ENCODE measurements at places on chromosomes 6 and 20.

DNA sequence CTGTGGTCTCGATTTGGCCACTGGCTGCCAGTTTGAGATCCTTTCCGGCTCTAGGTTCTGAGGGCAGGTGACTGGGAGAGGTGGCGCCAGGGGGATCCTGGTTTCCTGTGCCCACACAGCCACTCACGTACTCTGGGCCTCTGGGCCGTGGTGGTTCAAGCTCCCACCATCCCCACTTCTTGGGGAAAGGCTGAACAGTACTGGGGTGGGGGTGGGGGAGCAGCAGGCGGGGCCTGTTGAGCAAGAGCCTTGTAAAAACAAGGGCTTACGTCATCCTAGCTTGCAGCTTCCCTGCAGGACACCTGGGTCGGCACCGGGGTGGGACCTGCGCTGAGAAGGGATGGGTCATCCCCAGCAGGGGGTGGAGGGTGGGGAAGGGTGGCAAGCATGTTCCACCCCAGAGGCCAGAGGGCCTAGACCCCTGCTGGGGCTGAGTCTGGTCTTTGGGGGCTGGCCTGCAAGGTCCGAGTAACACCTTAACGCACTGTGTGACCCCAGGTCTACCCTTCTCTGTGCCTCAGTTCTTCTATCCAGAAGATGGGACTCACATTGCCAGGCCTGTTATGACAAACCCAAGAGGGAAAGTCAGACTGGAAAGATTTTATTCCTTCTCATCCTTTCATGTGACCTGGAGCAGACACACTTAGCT, 3.1 kb upstream of the CEBPB start:
- peak; percentile 39 for DNase-seq

DNA sequence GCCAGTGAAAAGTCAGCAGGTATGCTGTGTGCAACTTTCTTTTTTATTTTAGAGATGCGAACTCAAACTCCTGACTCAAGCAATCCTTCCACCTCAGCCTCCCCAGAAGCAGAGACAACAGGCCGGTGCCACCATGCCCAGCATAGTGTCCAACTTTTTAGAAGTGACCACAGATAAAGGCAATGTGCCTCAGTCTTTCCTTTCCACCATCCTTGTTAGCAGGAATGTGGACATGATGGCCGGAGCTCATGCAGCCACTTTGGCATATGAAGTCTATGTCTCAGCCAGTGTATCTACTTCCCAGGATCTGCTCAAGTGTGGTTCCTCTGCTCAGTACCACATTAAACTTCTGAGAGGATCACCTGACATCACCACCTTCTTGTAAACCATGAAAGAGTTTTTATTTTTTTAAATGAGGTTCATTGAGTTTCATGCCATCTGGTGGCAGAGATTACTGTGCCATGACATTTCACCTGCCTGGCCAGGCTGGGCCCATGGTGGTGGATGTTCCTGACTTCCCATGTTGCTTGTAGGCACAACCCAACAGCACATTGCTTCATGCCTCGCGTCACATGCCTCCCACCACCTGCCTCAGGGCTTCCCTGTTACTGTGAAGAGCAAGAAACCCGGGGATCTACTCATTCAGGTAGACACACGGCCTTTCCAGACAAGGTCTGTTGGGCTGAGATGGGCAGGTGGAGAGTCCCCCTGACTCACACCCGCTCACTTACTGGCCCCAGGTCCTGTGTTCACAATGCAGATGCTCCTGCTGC, 216.5 kb downstream of the LY86 start:
- no peak for DNase-seq

- DNase-seq, result no peak
These were observed at the start of gene PRRC2A for GRCh38 chr6:31620586-31621319. PRRC2A (plus strand) TSS chr6:31620715; CDS start chr6:31622790, 2,075 bp downstream.

DNA sequence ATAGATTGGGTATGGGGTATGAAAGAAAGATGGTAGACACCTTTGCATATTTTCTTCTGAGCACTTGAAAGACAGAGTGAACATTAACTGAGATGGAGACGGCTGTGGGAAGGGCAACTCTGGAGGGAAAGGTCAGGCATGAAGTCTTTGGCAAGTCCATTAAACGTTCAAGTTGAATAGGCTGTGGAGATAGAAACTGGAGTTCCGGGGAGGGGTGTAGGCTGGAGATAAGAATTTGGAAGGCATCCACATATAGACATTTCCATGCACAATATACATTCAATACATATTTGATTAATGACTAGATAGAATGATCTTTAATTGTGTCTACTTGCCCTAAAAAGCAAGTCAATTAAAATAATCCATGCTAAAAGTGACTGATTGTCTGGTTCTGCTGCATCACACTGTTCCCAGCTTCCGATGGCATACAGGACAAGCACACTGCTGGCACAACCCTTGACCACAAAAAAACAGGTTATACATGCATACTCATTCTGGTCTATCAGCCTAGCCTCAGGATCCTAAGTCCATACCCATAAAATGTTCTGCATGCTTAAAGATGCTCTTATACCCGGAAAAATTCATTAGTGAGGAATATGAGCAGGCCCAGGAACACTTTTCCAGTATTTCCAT, 1.9 kb upstream of the MYLK4 start:
- DNase-seq, result no peak

GRCh38 chr20:59268870-59269269, 31.5 kb upstream of the EDN3 start:
- DNase-seq, result no peak

DNA sequence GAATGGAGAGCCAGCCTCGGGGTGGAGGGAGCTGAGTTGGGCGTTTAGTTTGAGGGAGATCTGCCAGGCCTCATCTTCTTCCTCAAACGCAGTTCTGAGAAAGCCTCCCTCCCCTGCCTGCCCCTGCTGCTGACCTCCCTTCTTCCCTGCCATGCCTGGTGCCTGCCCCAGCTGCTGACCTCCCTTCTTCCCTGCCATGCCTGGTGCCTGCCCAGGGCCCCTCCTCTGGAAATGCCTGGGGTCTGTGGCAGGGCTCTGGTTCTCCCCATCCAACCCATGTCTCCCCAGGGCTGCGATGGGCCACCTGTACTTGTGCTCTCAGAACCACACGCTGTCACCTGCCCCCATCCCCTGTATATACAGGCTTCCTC, 114.6 kb downstream of the VEGFA start:
- peak; percentile 21 for DNase-seq

- DNase-seq, result no peak
These were observed 102.1 kb upstream of the NT5E start for GRCh38 chr6:85347812-85348211.

- DNase-seq, result no peak
These were observed 23.0 kb downstream of the RAB23 start for GRCh38 chr6:57198926-57199636.

- DNase-seq, result no peak
These were observed 52.4 kb upstream of the ARMH2 start for GRCh38 chr6:24851086-24851485.

- DNase-seq, result no peak
These were observed 35.4 kb downstream of the WDR27 start for GRCh38 chr6:169666441-169666840.

- peak; percentile 82 for DNase-seq
These were observed 43.1 kb downstream of the CD109 start for GRCh38 chr6:73739096-73739495.

Measured in suppressor macrophage treated with lipopolysaccharide for 4 hours (primary cell).